ENCODE measurements at places on chromosomes 16 and 17. TPM values are rescaled to one million over a fixed set of nuclear protein-coding genes. Genes with fewer than 3 reads are reported as not detected.

Gene NRN1L
- total RNA-seq: 0.81 TPM

Gene CFAP119
- total RNA-seq: 5.2 TPM

DNA sequence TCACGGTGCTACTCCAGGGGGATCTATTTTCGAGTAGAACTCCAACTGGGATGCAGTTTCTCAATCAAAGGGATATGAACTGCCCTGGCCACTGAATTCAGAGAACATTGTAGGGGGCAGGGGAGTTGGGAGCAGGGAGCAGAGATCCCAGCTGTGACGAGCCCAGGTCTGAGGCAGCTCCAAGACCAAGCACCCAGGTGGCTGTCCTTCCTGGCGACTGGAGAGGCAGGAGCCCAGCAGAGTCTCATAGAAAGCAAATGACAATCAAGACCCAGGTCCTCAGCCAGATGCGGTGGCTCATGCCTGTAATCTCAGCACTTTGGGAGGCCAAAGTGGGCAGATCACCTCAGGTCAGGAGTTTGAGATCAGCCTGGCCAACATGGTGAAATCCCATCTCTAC is 60.1 kb downstream of the TK2 start:
- DNase-seq: no peak

- no peak for DNase-seq
These were observed 458.0 kb downstream of the KIF2B start for GRCh38 chr17:54280741-54281140.

DNA sequence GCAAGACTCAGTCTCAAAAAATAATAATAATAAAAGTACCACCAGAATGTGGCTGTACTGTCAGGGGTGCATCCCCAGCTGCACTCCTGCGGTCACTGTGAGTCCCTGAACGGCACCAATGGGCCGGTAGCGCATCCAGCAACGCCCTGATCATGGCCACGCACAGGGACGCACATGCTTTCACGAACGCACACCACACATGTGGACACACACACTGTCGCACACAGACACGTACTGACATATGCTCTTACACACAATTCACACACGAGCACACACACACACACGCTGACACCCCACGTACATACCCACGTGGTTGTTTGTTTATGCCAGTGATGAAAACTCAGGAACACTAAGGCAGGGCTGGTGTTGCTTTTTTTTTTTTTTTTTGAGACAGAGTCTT is 21.8 kb downstream of the DOC2B start:
- no peak for DNase-seq

Gene DRC3
- total RNA-seq: 2.3 TPM

DNA sequence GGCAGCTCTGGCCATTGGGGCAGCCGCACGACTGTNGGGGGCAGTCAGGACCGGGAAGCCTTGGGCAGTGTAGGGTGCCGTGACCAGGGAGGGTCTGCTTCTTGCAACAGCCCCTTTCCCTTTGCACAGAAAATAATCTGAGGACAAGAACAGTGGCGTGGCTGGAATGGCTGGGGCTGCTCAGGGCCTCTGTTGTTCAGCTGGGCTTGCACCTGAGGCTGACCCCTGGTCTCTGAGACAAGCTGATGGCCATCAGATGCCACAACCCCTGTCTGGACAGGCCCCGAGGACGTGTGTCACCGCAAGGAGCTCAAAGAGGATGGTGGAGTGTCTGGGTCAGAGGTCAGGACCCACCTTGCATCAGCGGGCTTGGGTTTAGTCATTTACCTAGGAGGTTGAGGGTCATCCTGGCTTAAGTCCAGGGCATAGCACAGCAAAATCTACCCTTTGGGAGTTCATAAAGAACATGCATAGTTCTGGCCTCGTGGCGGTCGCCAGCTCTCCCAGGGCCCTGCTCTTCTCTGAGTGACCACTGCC is 46.9 kb downstream of the METRNL start:
- no peak for DNase-seq

Gene HOXB6
- total RNA-seq: not detected

Gene KCNG4
- total RNA-seq: not detected

DNA sequence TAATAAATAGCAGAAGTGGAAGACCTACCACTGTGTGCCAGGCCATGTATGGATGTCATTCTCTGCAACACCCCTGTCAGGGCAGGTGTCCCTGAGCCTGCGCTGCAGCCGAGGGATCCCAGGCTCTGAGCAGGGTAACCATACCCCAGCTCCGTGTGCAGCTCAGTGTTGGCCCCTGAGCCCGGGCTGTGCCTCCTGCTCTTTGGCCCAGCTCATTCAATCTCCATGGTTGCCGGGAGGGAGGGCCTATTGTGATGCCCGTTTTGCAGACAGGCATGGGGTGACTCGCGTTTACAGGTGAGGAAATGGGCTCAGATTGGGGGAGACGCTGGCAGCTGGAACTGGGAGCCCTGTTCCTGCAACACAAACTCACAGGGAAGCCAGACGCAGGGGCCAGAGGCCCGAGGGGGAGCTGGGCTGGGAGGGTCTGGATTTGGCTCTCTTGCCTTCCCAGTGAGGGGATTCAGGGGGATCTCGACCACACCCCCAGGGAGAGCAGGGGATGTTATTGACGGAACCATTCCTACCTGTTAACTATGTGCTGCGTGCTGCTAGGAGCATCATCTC is 190.5 kb downstream of the IRF8 start:
- DNase-seq: no peak

DNA sequence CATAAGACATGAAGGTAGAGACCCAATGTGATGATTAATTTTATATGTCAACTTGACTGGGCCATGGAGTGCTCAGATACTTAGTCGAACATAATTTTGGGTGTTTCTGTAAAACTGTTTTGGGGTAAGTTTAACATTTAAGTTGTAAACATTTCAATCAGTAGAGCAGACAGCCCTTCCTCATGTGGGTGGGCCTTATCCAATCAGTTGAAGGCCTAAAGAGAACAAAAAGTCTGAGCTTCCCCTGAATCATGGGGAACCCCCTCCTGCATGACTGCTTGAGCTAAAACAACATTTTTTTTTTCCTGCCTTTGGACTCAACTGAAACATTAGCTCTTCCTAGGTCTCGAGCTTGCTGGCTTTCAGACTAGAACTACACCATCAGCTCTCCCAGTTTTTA is 327.3 kb upstream of the SOX9 start:
- no peak for DNase-seq

DNA sequence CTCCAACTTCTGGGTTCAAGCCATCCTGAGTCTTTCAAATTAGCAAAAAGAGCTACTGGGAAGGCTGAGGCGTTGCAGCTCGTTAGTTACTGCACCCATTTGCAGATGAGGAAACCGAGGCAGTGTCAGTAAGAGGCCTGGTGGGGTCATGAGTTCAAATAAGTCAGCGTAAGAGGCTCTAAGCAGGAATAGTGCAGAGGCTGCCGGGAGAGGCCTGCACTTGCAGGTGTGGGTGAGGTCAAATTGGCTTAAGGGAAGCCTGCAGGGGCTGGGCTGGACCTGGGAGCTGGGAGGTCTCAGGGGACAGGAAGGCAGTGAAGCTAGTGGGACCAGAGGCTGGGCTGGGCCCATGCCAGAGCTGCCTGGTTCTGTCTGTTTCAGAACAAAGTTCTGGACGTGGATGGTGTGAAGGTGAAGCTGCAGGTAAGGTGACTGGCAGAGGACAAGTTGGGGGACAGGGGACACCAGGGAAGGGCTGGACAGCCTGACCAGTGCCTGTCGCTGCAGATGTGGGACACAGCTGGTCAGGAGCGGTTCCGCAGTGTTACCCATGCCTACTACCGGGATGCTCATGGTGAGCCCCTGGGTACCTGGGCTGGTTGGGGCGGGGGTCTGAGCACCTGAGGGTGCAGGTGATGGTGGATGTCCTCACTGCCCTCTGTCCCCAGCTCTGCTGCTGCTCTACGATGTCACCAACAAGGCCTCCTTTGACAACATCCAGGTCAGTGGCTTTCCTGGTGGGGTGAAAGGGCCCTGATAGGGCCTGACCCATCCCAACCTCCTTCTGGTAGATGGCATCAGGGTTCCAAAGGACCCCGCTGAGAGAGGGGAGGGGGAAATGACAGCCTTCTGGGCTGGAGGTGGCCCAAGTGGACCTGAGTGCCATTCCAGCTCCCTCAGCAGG is 3.0 kb downstream of the RAB26 start:
- peak; percentile 31 for DNase-seq

DNA sequence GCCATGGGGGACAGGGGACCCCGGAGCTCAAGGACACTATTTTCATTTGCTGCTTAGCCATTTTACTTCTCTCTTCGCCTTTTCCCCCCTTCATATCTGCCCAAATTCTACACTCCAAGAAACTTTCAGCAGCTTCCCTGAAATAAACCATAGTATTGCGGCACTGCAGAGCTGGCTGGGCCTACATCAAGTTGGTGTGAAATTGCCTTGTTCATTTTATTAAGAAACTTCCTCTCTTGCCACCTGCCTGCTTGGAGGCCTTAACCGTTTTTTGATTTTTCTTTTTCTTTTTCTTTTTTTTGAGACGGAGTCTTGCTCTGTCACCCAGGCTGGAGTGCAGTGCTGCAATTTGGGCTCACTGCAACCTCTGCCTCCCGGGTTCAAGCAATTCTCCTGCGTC is 7.4 kb upstream of the CPNE2 start:
- DNase-seq: no peak

DNA sequence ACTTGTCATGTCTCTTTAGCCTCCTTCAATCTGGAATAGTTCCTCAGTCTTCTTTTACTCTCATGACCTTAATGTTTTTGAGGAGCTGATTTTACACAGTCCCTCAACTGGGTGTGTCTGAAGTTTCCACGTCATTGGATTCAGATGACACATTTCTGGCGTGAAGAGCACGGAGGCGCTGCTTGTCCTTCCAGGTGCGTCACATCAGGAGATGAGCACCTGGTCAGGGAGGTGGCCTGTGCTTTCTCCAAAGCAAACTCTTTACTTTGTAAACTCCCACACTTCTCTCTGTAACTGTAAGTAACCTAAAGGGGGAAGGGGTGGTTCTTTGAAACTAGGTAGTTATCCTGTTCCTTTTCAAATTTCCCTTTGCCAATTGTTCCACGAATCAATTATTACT is 52.5 kb upstream of the MNT start:
- no peak for DNase-seq

DNA sequence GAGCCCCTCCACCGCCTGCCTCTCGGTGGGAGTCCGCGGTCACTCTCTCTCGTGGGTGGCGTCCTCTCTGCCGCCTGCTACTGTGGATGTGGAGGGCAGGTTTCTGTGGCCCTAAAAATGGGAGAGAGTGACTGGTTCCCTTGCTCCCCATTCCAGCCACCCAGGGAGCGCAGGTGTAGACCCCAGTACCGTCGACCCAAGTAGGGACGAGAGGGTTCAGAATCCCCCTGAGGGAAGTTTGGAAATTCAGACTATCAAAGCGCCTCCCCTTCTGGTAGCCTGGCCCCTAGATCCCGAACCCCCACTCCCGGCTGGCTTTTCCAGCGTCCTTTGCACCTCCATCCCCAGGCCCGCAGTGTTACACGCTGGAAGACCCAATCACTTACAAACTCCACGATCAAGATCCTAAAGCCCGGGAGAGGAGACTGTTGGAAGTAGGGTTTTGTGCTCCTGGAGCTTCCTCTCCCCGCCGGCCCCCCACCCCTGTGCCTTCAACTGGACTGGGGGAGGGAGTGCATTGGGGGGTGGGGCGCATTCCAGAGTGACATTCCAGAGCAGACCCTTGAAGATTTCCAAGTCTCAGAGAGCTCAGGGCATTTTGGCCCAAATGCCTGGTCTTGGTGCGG is 991 bp downstream of the GPRC5C start:
- no peak for DNase-seq

DNA sequence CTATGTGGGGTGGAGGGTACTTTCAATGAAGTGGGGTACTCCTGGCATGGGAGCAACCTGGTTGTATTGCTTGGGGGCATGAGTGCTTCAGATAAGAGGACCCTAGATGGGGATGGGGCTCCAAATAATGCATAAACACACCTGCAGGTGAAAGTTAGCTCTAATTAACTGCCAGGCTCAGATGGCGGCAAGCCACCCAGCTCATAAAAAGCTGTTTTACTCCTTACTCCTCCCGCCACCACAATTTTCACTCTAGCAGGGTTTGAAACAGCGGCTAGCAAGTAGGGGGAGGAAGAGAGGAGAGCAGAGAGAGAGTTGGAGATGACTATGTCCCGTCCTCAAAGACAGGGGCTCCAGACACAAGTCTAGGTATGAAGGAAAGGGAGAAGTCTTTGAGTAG is 117.7 kb upstream of the WSCD1 start:
- no peak for DNase-seq

GRCh38 chr16:69443927-69444631 is 19.7 kb downstream of the CYB5B start:
- no peak for DNase-seq

Gene IGFBP4
- total RNA-seq: 6.5 TPM

GRCh38 chr17:27049104-27049784 is 244.7 kb upstream of the WSB1 start:
- peak; percentile 79 for DNase-seq

Gene ARHGAP23
- 23.2 TPM for total RNA-seq

DNA sequence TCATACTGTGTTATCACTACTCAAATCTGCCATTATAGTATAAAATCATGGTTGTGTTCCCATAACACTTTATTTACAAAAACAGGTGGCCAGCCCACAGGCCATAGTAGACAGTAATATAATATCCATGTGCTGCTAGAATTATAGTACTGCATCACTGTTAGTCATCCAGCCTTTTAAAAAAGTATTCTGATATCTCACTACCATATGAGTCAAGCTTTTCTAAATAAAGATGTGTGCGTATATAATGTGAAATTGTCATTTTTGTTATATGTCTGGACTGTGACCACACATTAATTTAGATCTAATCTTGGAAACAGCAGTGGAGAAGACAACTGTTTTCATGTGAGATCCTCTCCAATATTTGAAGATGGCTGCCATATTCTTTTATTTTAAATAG is 1049.1 kb upstream of the GOT2 start:
- DNase-seq: no peak

DNA sequence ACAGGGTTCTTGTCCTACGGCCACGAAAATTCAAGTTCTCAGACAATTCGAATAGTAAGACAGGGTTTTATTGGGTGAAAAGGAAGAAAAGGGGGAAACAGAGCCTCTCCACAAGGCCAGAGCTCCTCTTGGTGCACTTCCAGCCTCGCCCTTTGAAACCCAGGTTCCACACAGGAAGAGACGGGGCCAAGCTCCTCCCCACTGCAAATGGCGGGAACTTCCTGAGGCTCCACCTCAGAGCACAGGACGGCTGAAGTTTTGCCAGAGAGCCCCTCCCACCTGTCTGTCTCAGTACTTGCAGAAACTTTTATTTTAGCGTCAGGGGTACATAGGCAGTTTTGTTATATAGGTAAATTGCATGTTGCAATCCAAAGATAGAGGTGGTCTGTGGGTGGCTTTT is 165.7 kb upstream of the CDH8 start:
- DNase-seq: no peak

Gene CAPNS2
- total RNA-seq: 0.32 TPM

Data from MCF 10A (cell line).